CD4-positive, alpha-beta memory T cell (primary cell): ENCODE measurements at places on chromosomes 5 and 9. TPM values are rescaled to one million over a fixed set of nuclear protein-coding genes. Genes with fewer than 3 reads are reported as not detected.

The PCDHGA9 gene
- polyA plus RNA-seq: 0.09 TPM

The ZBTB26 gene
- polyA plus RNA-seq: 1.4 TPM

The TEX48 gene
- not detected for polyA plus RNA-seq

The PCDHA4 gene
- polyA plus RNA-seq: not detected

The PCDHGA4 gene
- not detected for polyA plus RNA-seq

The FGF1 gene
- polyA plus RNA-seq: not detected

The PCDHB3 gene
- polyA plus RNA-seq: not detected

The TAF11L4 gene
- polyA plus RNA-seq: not detected

The SNCB gene
- polyA plus RNA-seq: not detected
